GOT3 (cell line): ENCODE measurements at places on chromosomes 11 and 22.

GRCh38 chr22:45329530-45329936 is 19.8 kb downstream of the FAM118A start:
- no peak for DNase-seq

DNA sequence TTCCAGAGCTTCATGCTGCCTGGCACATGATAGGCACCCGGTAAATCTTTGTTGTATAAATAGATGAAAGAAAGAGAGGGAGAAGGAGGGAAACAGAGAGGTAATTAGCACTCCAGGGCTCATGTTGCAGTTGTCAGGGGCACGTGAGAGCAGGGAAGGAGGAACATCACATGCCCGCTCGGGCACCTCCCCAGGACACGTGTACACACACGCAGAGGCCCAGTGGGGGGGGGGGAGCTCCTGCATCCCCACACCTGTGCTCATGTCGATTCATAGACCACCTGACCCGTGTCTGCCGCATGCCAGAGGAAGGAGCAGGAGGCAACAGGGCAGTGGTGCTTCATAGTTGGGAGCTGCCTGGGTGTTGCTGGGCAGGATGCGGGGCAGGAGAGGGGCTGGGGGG is 37.1 kb upstream of the NNMT start:
- no peak for DNase-seq

DNA sequence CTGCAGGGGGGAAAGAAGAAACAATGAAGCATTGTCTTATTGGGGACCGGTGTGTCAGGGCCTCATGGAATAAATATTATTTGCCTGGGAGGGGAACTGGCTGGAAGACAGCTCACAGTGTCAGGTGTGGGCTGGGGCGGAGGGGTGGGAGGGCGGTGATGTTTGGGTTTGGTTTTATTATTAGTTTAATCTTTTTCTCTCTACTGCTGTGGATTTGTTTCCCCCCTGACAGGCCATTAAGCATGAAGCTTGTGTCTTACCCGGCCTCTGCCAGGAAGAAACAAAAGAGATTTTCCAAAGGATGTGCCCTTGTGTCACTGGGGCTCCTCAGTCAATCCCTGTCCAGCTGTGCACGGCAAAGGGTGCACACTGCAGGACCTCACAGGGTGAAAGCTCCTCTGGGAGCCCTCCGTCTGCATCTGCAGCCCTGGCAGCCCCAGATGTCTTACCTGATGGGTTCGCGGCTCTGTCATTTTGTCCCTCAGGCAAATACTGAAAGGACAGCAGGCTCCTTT is 203.1 kb upstream of the TMEM45B start:
- DNase-seq, result no peak

- DNase-seq, result no peak
Measured at GRCh38 chr11:16984229-16984628, 30.0 kb downstream of the PLEKHA7 start.

DNA sequence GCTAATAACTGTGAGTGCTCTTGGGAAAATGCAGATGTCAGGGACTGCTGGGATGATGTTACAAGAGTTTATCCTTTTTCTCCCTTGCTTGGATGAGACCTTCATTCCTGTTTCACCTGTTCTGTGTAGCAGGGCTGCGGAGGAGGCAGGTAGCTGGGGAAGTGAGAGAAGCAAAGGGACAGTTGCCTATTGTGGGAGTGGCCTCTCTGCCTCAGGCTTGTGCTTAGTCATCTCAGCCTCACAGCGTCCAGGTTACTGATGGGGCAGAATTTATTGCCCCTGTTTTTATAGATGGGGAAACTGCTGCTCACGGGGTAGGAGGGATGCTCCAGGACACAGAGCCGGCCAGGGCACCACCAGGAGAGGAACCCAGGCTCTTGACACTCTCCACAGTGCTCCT is 1.7 kb downstream of the STX3 start:
- no peak for DNase-seq

- DNase-seq, result no peak
Measured at GRCh38 chr11:113991170-113991569, 16.3 kb downstream of the HTR3A start.

GRCh38 chr11:102276362-102276761 is 40.9 kb upstream of the BIRC3 start:
- no peak for DNase-seq

DNA sequence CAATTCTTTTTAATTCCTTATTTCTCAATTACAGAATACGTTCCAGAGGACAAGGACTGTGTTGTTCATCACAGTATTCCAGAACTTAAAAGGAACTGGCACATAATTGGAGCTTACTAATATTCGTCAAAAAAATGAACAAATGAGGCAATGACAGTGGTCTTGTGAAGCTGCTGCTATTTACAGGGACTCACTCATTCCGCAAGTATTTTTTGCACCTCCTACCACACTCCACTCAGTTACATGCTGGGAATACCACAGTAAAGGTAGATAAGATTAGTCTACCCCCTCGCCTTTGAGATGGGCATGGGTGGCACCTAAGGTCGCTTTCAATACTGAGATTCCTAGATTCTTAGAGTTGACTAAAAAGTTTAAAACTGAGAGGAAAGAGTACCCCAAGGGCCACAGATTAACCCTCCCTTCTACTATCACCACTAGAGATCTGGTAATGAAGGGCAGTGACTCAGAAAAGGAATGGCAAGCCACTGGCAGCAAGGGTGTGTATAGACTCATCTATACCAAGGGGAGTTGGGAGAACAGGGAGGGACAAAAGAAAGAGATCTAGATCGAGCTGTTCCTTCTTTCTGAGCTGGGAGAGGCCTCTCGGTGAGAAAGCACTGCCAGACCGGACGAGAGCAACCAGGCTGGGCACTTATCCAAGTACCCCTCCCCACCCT is 85.0 kb downstream of the RPL27A start:
- DNase-seq, result no peak

- peak; percentile 3 for DNase-seq
Measured at GRCh38 chr11:131033151-131033651, 116.9 kb upstream of the SNX19 start.

GRCh38 chr11:122265981-122266380 is 150.0 kb upstream of the BLID start:
- DNase-seq, result no peak

- no peak for DNase-seq
Measured at GRCh38 chr11:1206391-1207271, 16.2 kb upstream of the MUC5B start.

DNA sequence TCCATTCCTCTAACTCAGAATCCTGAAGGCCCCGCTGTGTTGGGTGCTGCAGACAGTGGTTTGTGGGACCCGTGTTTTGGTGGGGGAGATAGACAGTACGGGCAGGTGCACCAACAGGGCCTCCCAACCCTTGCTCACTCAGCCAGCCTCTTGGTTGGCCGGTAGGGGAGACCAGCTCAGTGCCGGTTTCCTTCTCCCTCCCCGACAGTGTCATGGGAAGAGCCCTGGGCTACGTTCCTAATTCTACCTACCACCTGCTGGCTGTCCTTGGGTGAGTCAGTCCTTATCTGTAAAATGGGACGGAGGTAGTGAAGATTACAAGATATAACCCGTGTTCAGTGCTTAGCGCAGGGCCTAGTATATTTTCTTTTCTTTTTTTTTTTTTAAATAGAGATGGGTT is 5.9 kb downstream of the TMEM134 start:
- DNase-seq, result no peak

DNA sequence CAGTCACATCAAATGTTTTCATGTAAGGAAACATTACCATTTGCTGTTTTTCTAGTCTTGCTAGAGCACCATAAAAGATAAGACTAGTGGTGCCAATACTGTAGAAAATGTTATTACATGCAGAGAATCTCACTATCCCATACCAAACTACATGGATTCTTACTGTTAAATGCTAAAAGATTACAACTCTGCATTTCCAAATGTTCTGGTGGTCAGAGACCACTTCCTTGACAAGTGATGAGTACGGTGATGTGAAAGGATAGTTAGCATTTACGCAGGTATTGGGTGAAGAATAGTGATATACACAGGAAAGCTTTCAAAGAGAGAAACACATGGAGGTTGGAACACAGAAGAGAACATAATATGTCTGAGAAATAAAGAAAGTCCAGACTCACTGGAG is 98.2 kb downstream of the GGTLC2 start:
- no peak for DNase-seq

GRCh38 chr11:111148953-111149352 is 96.6 kb upstream of the POU2AF2 start:
- DNase-seq, result no peak

GRCh38 chr11:102256251-102256650 is 61.0 kb upstream of the BIRC3 start:
- DNase-seq, result no peak

- DNase-seq, result no peak
Measured at GRCh38 chr11:73784080-73784634, 3.5 kb upstream of the MRPL48 start.

DNA sequence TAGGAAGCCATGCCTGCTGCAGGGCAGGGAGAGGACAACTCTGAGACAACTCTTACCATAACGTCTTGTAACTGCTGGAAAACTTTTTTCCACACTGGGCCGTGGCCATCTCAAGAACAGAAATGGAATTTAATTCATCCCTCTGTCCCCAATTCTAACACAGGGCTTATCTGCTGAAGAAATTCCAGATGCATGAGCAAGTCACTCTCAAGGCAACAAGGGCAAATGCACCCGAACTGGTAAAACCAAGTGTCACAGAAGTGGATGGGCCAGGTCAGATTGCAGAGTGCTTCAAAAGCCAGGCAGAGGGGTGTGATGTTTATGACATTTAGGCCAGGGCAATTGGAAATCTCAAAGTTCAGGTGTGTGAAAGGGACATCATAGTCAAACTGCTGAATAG is 7.4 kb downstream of the SMPD1 start:
- DNase-seq, result no peak

- no peak for DNase-seq
Measured at GRCh38 chr22:38437416-38437815, 17.6 kb downstream of the KCNJ4 start.

- no peak for DNase-seq
Measured at GRCh38 chr22:28620244-28620922, 59.3 kb downstream of the TTC28 start.

- no peak for DNase-seq
Measured at GRCh38 chr22:19480789-19481188, 1.1 kb downstream of the CDC45 start.

DNA sequence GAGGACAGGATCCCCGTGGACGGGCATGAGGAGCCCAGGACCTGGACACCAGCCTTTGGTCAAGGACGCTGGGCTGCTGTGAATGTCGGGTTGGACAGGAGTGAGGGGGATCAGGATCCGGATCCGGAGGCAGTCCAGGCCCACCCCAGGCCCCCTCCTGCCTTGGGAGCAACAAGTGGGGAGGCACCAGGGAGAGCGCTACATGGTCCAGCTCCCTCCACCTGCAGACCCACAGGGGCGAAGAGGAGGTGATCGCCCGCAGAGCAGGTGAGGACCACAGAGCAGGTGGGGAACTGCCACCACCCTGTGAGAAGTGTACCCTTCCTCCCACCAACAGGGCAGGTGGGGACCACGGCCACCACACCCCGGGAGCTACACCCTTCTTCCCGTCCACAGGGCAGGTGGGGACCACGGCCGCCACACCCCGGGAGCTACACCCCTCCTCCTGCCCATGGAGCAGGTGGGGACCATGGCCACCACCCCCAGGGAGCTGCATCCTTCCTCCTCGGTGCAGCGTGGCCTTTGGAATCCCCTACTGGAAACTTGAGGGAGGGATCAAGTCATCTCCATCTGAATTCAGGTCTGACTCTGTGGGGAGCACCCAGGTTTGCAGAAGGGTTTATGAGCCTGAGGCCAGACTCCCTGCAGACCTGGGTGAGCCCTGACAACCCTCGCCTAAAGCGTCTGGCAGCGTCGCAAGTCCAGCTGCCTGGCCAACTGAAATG is 141.0 kb downstream of the BRD1 start:
- DNase-seq, result no peak

DNA sequence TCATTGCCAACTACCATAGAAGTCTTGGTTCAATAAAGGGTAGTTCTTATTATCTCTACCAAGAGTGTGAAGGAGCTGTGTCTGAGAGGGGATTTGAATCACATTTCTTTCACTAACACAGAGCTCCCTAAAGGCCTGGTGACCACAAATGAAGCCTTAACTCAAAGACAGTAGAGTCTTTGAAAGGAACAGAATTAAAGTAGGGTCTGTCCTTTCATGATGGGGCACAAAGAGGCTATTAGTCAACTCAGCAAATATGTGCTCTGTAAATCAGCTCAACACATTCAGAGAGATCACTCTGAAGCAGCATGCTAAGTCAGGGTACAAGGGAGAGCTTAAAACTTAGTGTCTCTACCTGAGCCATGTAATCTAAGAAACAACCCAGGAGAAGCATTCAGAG is 212.4 kb upstream of the SYN3 start:
- DNase-seq, result no peak

DNA sequence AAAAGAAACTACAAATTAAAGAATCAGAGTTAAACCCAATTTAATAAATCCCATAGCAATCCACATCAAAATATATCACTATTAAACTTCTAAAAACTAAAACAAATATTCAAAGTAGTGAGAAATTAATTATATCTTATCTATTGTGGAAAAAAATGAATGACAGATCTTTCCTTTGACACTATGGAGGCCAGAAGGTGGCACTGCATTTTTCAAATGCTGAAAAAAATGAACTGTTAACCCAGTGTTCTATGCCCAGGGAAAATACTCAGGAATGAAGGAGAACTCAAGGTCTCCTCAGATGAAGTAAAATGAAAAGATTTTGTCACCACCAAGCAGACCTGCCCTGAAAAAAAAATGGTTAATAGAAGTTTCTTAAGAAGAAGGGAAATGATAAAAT is 27.7 kb downstream of the TYR start:
- no peak for DNase-seq

GRCh38 chr11:71474771-71475483 is 21.9 kb downstream of the NADSYN1 start:
- no peak for DNase-seq

GRCh38 chr11:21446939-21447590 is 745.8 kb upstream of the ANO5 start:
- DNase-seq, result no peak

DNA sequence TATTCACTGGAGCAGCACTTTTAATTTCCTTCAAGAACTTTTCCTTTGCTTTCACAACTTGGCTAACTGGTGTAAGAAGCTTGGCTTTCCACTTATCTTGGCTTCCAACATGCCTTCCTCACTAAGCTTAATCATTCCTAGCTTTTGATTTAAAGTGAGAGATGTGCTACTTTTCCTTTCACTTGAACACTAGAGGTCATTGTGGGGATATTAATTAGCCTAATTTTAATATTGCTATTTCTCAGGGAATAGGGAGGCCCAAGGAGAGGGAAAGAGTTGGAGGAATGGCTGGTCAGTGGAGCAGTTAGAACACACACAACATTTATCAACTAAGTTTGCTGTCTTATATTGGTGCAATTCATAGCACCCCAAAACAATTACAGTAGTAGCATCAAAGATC is 24.6 kb upstream of the CCDC90B start:
- no peak for DNase-seq

GRCh38 chr11:56887940-56888339 is 100.8 kb upstream of the OR5AK2 start:
- no peak for DNase-seq

- DNase-seq, result no peak
Measured at GRCh38 chr11:108319541-108320145, 96.8 kb downstream of the ATM start.
